MM.1S (cell line): ENCODE measurements at places on chromosomes 2 and 18.
A peak's percentile ranks its signal among the peaks of the same experiment; 100 is the strongest.

GRCh38 chr2:120613742-120614571, 121.7 kb upstream of the GLI2 start:
- no peak for DNase-seq

GRCh38 chr18:3725115-3725514, 275.1 kb downstream of the TGIF1 start:
- no peak for DNase-seq

DNA sequence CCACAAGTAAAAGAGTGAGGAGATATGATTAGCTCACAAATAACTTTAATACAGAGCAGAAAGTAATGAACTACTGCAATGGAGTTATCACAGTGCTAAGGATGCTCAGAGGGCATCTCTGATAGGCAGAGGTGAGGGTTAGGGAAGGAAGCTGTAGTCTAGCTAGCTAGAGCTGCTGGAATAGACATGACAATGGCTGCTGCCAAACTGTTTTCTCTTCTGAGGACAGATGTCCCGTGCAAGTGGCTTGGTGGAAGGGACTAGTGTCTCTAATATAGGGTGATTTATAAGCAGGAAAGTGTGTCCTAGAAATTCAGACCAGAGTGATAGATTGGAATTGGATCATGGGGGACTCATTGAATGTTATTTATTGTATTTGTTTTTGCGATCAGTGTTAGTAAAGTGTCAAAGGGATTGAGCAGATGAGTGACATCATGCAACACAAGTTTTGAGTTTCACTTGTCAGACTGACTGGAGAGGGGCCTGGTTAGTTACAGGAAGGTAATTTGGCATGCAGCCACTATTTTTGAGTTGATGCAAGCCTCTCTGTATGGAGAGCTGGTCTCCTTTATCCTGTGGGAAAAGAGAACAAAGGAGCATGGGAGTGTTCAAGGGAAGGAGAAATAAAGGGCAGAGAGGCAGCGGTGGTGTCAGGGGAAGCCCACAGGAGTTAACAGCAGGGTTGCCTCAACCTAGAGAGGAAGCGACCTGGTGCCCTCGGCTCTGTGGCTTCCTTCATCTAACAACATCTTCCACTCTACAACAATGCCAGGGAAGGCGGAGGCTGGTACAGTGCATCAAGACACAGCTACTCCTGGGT, 1.9 kb downstream of the CTLA4 start:
- DNase-seq: no peak

DNA sequence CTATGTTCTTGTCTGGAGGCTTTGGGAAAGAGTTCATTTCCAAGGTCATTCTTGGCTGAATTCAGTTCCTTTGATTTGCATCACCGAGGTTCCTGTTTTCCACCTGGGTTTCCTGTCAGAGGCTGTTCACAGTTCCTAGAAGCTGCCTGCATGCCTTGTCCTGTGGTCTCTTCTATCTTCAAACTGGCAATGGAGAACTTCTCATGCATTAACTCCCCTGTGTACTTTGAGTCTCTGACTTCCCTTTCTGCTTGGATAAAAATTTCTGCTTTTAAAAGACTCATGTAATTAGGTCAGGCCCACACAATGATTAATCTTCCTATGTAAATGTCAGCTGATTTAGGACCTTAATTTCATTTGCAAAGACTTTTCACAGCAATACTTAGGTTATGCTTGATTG, 499.3 kb upstream of the FANCL start:
- no peak for DNase-seq

DNA sequence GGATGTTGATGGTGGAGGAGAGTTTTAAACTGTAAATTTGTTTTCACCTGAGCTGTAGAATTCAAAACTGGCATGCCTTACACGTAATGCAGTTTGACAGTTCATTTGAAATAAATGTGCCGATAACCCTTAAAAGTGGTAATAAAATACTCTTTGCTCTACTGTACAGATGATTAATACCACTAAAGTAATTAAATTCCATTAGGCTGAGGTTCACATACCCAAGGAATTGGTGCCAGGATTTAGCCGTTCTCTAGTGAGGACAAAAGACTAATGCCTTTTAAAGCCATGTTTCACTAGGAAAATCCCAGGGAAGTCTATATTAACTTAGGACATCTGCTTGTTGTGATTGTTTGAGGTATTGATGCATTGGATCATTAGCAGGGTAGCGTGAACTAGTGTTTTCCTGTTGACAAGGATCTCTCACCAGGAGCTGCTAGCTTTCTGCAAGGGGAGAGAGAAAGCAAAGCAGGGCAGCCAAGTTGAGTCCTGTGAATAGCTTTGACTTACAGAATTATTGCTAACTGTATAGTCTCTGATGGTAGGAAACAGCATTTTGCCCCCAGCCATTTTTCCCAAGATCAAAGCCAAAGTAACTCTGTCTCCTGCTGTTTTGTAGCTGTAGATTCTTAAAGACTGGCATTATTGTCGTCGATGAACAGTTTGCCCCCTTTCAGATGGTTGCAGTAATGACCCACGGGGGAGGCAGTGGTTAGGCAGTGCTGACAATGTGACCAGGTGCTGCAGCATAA, 280.9 kb upstream of the FANCL start:
- DNase-seq: no peak

GRCh38 chr2:142165790-142166189, 35.0 kb upstream of the LRP1B start:
- DNase-seq: peak; percentile 59

GRCh38 chr2:223019390-223019930, 32.5 kb upstream of the KCNE4 start:
- no peak for DNase-seq

DNA sequence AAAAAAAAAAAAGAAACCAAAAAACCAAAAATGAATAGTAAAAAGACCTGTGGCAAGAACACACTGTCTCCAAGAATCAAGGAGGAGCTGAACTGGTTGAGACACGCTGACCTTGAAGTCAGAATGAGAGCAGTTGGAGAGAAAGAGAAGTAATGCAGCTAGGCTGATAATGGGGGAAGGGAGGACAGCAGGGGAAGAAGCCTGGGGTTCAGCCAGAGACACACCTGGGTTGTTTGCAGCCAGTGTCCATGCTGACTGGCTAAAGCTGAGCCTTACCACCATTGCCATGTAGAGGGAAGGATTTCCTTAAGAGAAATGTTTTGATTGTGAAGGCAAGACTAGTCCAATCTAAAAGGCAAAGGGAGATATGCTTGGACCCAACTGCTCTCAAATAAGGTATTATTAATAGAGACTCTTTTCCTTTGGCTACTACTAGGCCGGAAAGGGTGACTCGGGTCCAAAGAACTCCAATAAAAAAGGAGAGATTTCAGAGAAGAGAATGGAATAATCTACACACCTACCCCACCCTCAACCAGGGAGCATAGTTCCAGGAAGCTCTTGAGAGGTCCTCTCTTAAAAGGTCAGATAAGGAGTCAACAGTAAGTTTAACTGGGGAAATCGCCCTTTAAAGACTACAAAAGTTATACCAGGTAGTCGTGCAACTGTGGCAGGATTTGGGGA, 25.2 kb upstream of the REL start:
- no peak for DNase-seq

GRCh38 chr2:27211943-27212625, at the start of the genes ATRAID and SLC5A6:
Gene ATRAID (plus strand): TSS chr2:27212041. CDS start chr2:27212369, 328 bp downstream.
Gene SLC5A6 (minus strand): TSS chr2:27212268. CDS start chr2:27207650, 4,618 bp downstream.
- peak; percentile 93 for DNase-seq

DNA sequence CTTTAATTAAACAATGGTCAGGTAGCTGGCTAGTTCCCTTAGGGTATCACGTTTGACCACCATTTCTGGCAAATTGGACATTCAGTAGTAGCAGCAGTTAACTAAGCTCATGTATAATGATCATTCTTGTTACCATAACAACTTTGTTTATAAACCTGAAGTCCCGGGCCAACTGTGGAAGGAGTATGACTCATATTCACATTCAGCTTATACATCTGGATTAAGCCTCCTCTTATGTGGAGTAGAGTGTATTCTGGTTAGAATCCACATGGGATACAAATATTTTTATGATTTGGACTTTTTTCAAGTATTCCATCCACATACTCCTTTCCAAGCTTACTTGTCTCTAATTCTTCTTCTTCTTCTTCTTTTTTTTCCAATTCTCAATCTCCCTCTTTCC, 70.3 kb upstream of the ZSWIM2 start:
- no peak for DNase-seq

GRCh38 chr2:61562615-61563014, 24.5 kb upstream of the XPO1 start:
- no peak for DNase-seq

GRCh38 chr18:32714571-32715148, 58.2 kb downstream of the KLHL14 start:
- peak; percentile 60 for DNase-seq

DNA sequence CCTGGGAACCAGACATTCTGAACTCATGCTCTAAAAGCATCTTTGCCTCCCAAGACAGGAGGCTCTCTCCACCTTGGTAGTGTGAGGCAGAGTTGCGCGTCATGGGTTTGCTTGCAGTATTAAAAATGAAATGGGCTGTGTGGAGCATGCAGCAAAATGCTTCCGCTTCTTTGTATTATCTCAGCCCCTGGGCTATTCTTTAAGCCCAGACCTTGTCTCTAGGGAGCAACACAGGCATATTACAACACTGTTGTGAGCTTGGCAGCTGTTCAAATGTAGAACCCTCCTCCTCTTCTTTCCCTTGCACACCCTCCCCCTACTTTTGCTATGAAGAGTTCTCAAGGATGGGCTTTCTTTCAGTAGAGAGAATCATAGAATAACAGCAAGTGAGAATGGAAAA, 185.1 kb upstream of the LHCGR start:
- DNase-seq: no peak
